SK-N-SH (cell line): ENCODE measurements at places on chromosomes 2 and 18. TPM values are rescaled to one million over a fixed set of nuclear protein-coding genes. Genes with fewer than 3 reads are reported as not detected.

MAP3K19 gene
- polyA plus RNA-seq = not detected in 2 replicates

DNA sequence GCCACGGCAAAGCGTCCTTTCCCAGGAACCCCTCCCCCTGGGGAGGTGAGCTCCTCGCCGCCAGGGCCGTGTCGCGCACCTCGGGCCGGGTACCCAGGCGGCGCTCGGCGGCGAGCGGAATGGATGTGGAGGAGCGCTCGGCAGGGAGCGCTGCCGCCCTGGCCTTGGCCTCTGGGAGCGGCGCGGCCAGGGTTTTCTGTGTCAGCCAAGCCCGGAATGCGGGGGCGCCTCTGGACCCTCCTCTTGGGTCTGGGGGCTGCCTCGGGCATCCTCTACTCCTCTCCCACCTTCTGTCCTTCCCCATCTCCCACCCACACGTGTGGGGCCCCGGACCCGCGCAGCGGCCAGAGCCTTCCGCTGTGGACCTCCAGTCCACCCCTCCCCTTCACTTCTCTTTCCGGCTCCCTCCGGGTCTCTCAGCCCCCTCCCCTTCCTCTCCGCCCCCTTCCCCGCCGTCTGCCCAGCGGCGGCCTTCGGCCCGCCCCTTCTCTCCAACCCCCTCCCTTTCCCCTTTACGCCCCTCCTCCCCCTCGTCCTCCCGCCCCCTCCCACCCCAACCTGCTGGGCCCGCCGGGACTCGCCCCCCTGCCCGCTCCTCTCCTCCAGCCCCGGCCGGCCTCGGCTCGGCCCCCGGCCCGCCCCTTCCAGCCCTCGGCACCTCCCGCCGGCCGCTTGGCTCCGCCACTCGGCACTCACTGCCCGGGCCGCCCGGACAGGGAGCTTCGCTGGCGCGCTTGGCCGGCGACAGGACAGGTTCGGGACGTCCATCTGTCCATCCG is at the start of gene MERTK:
MERTK (plus strand) TSS at position 684 of the 779 bp plus-strand sequence. CDS start 129 bp downstream, outside the sequence.
- peak; percentile 99 for DNase-seq

- peak; percentile 79 for DNase-seq
These were observed 463 bp downstream of the PPP1CB start for GRCh38 chr2:28751956-28752630.

DNA sequence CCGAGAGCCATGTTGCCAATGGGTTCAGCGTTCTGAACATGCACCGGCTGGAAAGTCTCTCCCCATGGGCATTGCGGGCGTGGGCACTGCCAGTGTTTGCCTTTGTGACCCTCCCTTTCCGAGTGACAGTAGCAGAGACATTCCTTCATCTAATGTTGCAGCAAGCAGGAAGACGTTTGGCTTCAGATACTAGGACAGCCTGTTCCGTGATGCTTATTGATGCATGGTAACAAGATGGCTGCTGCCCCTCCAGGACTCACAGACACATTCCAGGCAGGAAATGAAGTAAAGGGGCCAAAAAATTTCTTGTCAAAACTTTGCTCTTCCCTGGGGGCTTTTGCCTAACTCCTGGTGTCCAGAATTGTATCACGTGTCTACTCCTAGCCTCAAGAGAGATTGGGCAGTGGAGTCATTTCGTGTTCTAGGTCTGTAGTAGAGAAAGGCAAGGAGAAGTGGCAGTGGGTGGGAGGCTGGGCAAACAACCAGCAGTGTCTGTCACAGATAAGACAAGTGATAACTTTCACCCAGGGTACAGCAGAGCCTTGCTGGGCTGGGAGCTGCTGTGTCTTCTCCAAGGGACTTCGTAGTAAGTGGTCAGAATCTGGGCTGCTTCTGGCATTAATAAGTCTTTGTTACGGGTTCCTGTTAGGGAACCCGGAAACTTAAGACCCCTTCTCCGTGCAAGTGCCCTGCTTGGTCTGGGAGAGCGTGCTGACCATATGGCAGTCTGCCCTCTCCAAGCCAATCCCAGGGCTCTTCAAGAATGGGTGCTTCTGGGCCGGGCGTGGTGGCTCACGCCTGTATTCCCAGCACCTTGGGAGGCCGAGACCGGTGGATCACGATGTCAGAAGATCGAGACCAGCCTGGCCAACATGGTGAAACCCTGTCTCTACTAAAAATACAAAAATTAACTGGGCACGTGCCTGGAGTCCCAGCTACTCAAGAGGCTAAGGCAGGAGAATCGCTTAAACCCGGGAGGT is 93.5 kb downstream of the TFCP2L1 start:
- DNase-seq = no peak

LYG2 gene
- polyA plus RNA-seq = not detected in 2 replicates

GRCh38 chr18:36454848-36455458 is 157.4 kb downstream of the FHOD3 start:
- no peak for DNase-seq

GRCh38 chr2:25201794-25202193 is 33.4 kb upstream of the POMC start:
- DNase-seq = no peak

DNA sequence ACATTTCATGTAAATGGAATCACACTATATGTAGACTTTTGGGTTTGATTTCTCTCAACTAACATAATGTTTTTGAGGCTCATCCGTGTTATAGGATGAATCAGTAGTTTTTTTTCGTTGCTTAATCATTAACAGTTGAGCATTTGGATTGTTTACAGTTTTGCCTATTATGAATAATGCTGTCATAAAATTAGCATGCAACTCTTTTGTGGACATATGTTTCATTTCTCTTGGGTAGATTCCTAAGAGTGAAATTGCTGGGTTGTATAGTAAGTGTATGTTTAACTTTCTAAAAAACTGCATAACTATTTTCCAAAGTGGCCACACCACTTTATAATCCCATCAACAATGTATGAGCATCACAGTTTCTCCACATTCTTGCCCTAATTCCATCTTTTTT is 7.7 kb upstream of the RHBDD1 start:
- no peak for DNase-seq

DES gene
- 0.21 and 0.28 TPM in 2 replicates for polyA plus RNA-seq

PLCL1 gene
- polyA plus RNA-seq = 7.7 and 10.3 TPM in 2 replicates
